Mesendoderm (in vitro differentiated cells): ENCODE measurements at places on chromosomes 3 and 15.
A peak's percentile ranks its signal among the peaks of the same experiment; 100 is the strongest.

DNA sequence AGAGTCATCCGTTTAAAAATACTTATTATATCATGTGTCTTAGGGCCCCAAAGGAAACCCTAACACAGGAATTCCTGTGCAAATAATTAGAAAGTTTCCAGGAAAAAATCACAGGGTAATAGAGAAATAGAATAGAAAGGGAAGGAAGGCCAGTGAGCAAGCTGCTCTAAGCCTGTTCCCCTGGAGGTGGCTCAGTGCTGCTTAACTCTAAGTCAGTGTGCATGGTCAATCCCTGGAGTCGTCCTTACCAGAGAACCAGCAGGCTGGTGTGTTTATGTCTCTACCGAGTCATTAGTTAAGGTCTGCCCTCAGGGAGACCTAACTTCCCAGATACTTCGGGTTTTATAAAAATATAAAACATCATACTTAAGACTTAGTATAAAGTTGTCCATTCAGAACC lies 21.0 kb upstream of the MCF2L2 start:
- peak; percentile 60 for DNase-seq

DNA sequence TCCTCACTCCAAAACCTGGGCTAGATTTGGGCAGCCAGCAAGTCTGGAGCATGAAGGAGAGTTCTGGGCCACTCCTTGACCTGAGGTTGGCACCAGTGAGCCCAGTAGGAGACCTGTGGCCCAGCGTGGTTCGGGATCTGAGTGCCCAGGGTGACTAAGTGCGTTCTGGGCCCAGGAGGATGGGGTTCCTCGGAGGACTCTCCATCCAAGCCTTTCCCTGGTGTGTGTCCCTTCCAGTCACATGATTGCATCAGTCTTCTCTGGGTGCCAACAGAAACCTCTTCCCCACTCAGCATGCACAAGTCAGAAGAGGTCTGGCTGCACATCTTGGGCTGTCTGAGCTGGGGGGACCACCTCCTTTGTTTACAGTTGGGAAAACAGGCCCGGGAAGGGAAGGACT lies 14.9 kb downstream of the TMEM43 start:
- no peak for DNase-seq

DNA sequence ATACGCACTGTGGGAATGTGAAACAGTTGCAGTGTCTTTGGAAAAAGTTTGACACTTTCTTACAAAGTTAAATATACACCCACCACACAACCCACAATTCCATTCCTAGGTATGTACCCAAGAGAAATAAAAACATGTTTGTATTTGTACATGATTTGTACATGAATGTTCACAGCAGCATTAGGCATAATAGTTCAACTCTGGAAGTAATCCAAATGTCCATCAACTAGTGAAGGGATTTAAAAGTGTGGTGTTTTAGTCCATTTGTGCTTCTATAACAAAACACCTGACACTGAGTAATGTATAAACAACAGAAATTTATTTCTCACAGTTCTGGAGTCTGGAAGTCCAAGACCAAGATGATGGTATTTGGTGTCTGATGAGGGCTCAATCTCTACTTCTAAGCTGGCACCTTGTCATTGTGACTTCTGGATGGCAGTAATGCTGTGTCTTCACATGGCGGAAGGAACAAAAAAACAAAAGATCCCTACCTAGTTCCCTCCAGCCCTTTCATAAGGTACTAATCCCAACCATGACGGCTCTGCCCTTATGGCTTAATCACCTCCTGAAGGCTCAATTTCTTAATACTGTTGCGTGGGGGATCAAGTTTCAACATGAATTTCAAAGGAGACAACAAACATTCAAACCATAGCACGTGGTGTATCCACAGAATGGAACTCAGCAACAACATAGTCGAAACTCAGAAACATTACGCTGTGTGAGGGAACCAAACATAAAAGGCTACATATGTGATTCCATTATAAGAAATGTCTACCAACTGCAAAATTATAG lies 120.5 kb downstream of the AQP9 start:
- DNase-seq = no peak

DNA sequence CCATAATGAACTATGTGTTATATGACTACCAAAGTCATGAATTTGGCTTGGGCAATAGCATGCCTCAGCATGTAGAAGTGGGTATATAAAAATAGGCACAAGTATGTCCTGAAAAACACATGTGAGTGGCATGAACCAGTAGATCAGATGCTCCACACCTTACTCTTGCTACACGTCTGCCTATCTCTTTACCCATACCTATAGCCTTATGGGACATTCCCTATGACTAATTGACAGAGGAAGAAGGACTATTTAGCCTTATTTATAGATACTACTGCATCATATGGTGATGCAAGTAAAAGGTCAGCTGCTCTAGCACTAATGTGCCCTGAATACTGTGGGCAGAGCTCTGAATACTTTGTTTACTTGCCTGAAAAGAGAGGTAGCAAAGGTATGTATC lies 81.0 kb upstream of the ZPLD1 start:
- DNase-seq = no peak

- peak; percentile 86 for DNase-seq
Observed at GRCh38 chr3:55723653-55724406, 236.7 kb upstream of the WNT5A start.
